ENCODE measurements at places on chromosomes 11 and 22.

DNA sequence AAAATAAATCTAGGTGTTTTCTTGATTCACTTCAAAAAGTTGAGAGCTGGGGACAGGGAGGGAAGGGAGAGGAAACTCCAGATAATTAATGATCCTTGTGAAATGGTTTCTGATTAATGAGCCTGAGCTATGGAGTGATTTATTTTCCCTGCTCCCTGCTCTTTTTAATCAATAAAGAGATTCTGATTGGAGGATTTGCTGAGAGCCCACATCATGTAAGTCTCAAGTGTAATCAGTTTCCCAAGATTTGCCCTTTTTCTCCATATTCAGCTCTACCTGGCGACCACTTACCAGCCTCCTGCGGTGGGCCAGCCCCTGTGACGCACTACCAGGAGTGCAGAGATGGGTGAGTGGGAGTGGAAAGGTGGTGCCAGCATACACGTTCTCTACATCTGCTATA, 114.0 kb downstream of the NAV2 start:
- no peak for DNase-seq

DNA sequence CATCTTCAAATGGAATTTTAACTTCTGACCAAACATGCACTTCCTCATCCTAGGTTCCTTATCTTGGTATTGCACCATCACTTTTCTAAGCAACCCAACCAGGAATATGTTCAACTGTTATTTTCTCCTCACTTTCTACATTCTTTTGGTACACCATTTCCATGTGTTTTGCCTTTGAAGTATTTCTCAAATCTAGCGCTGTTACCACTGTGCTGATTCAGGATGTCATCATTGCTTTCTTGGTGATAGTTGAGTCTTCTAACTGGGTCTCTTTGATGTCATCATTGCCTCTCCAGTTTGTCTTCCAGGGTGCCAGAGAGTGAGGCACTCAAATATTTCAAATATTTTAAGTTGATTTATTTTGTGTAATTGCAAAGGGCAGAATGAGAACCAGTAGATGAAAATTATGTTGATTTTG, 47.5 kb downstream of the HORMAD2 start:
- no peak for DNase-seq

DNA sequence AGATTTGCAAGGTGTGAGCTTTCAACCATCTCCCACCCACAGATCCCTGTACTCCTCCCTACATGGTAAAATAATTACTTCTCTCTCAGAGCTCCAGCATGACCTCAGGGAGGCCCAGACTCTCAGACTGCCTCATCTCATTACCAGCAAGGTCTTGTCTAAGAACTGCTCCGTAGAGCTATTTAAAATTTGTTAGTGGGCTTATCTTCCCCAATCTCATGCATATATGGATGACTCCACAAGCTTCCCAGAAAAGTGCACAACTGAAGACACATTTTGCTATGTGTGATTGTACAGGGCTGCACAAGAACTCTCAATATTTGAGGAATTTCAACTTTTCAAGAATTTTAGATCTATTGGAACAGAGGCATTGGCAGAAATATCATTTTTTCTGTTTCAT, 230.3 kb downstream of the CSNK2A3 start:
- DNase-seq, result no peak

DNA sequence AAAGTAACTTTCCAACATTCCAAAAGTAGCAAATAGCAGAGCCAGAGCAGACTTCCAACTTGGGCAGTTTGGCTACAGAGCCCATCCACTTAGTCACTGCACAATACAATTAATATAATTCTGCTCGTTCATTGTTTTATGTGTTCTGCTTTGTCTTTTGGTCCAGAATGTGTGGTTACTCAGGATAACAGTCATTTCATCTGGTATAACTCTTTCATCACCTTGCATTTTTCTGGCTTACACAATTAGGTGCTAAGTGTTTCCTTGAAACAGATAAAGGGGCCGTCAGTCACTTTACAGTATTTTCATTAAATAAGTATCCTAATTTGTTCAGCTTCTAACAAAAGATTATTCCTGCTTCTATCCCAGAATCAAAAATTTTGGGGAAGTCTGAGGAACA, 87.2 kb downstream of the LARGE2 start:
- DNase-seq, result no peak

GRCh38 chr11:16632295-16633200, 105.9 kb upstream of the C11orf58 start:
- no peak for DNase-seq

GRCh38 chr11:46119352-46120216, 1.7 kb downstream of the PHF21A start:
- no peak for DNase-seq
